ENCODE measurements at places on chromosomes 3 and 15.
A peak's percentile ranks its signal among the peaks of the same experiment; 100 is the strongest.

DNA sequence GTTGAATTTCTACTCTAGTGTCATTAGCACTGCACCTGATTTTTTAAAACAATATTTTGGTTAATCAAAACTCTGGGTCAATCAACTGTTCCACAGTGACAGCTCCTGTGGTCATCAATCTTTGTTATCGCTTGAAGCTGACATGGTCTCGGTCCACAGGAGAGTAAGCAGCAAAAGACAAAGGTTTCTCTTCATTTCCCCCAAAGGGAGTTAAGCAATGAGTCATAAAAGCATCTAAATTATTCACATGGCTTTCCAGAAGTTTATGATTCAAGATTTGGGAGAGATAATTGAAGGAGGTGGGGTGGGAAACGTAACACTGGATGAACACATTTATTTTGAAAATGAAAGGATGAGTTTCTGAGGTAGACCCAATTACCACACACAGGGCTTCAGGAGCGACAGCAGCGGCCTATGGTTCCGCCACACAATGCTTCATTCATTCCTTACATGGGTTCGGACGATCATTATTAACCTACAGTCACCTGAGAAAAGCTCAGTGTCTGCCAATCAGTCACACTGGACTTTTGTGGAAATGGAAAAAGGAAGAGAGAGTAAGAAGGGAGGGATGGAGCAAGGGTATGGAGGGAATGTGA lies 505.1 kb downstream of the FHIT start:
- no peaks in the 10 kb centered on the region for H3K4me1 ChIP-seq
- no peak overlapping the region for H3K4me3 ChIP-seq
- H3K36me3 ChIP-seq, result no peaks in the 10 kb centered on the region
- no peaks in the 10 kb centered on the region for H3K27me3 ChIP-seq
- DNase-seq, result no peak

- H3K36me3 ChIP-seq, result no peaks in the 10 kb centered on the region
- H3K4me1 ChIP-seq, result peaks cover 9% of the 10 kb centered on the region
- no peaks in the 10 kb centered on the region for H3K27me3 ChIP-seq
- no peak overlapping the region for H3K27ac ChIP-seq
- no peak for DNase-seq
Observed at GRCh38 chr15:33200444-33200843, 5.9 kb upstream of the FMN1 start.

DNA sequence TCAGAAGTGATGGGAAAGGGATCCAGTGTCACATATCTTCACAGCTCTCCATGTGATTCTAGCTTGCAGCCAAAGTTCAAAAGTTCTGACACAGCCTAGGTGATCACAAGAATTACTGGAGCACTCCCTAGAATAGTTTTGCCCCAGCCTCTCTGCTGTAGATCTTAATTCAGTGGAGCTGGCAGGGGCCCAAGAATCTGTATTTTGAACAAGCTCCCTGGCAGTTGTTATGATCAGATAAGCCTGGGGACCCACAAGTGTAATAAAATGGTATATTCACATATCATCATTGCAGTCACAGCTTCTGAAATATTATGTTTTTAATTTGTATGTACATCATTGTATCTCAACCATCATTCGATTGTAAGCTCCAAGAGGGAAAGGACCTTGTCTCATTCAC lies 62.3 kb downstream of the NOX5 start:
- H3K27ac ChIP-seq, result no peak overlapping the region
- H3K27me3 ChIP-seq, result peaks cover 31% of the 10 kb centered on the region
- peaks cover 19% of the 10 kb centered on the region for H3K4me1 ChIP-seq

DNA sequence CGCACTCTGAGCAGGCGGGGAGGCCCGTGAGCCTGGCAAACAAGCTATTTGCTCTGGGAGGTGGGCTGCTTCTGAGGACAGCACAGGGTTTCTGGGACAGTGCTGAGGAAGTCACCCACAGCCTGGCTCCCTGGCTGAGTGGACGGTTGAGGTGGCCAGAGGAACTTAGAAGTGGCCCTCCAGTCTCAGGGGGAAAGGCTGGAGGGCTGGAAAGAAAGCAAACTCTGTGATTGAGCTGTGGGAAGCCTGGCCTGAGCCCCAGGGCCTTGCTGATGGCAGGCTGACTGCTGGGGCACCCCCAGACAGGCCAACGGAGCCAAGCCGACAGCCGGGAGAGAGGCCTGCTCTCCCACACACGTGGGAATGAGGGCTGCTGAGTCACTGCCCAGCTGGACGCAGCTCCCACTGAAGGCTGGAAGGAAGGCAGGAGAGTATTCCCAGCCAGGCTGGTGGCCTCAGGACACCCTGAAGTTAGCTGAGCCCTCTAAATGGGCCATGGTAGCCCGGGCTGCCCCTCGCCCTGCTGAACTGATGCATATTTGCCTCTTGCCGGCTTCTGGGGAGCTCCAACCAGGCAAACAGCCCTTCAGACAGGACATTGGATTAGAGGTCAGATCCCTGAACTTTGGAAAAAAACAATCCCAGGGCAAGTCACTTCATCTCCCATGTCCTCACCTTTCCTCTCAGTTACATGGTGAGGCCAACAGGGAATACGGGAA lies 98.0 kb upstream of the TLE3 start:
- H3K36me3 ChIP-seq, result peaks cover 6% of the 10 kb centered on the region
- no peak for DNase-seq
- H3K4me3 ChIP-seq, result no peak overlapping the region
- no peak overlapping the region for H3K27ac ChIP-seq
- peaks cover 46% of the 10 kb centered on the region for H3K27me3 ChIP-seq

DNA sequence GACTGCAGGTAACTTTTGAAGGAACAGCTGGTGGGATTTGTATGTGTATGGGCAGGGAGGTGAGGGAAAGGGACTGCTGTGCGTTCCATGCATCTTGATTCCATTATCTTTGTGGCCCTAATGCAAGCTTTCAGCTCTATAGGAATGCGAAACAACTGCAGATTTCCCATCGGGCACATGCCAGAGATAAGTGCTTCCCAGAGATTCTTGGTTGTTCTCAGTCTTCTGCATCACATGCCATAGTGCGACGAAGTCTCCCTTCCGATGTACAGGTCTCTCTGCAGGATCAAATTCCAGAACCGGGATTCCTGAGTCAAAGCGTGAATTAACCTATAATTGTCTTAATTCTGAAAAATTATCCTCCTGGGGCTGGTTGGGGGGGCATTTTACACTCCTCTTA lies 72.6 kb upstream of the NSMCE3 start:
- no peaks in the 10 kb centered on the region for H3K4me1 ChIP-seq
- no peaks in the 10 kb centered on the region for H3K27me3 ChIP-seq
- no peak for DNase-seq

DNA sequence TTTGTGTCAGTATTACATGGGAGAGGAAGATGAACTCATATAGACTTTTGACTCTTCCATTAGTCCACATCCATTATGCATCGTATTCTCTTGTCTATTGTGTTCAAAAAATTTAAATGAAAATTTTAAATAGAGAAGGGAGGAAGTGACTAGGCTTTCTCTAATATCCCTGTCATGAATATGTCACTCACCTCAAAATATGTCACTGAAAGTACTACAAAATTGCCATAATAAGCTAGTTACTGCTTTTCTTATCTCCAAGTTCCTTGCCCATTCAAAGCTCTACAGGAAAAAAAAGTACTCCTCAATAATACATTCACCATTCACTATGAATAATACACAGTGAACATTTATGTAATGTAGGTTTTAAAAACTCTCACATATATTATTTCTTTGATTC lies 22.3 kb upstream of the GHSR start:
- H3K27me3 ChIP-seq, result no peaks in the 10 kb centered on the region
- no peak overlapping the region for H3K4me3 ChIP-seq
- peaks cover 29% of the 10 kb centered on the region for H3K4me1 ChIP-seq
- no peak overlapping the region for H3K27ac ChIP-seq

GRCh38 chr3:45021524-45022297 lies 4.4 kb upstream of the CLEC3B start:
- peaks cover 13% of the 10 kb centered on the region for H3K27me3 ChIP-seq
- H3K4me3 ChIP-seq, result no peak overlapping the region
- DNase-seq, result no peak
- H3K4me1 ChIP-seq, result peaks cover 13% of the 10 kb centered on the region
- H3K36me3 ChIP-seq, result peaks cover 7% of the 10 kb centered on the region

DNA sequence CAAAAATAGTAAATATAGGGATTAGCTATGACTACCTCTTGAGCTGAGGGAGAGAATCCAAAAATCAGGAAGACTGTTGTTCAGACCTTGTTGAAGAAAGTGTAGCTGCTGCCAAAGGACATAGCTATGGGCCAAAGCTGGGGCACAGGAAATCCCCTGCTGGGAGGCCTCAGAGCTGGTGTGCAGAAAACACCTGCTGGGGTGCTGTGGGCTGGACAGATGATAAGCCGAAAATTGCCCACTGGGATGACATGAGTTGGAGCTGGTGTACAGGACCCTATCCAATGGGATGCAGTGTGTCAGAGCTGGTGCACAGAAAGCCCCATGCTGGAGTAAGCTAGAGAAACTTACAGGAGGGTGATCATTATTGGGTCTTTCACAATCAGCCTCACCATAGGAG lies 121.9 kb downstream of the NEO1 start:
- no peaks in the 10 kb centered on the region for H3K36me3 ChIP-seq
- H3K4me1 ChIP-seq, result no peaks in the 10 kb centered on the region
- H3K27ac ChIP-seq, result no peak overlapping the region
- no peaks in the 10 kb centered on the region for H3K27me3 ChIP-seq
- H3K4me3 ChIP-seq, result no peak overlapping the region

- H3K27me3 ChIP-seq, result no peaks in the 10 kb centered on the region
- no peak overlapping the region for H3K4me3 ChIP-seq
- no peaks in the 10 kb centered on the region for H3K36me3 ChIP-seq
- H3K27ac ChIP-seq, result no peak overlapping the region
- DNase-seq, result no peak
Observed at GRCh38 chr3:88364926-88365325, 215.2 kb downstream of the C3orf38 start.

- no peak for DNase-seq
- H3K27ac ChIP-seq, result peak overlapping the region; percentile 64
- H3K4me1 ChIP-seq, result peaks cover 60% of the 10 kb centered on the region
- no peaks in the 10 kb centered on the region for H3K27me3 ChIP-seq
- H3K4me3 ChIP-seq, result no peak overlapping the region
- peaks cover 65% of the 10 kb centered on the region for H3K36me3 ChIP-seq
Observed at GRCh38 chr3:10198226-10198625, 33.5 kb downstream of the IRAK2 start.

- no peaks in the 10 kb centered on the region for H3K4me1 ChIP-seq
- H3K4me3 ChIP-seq, result no peak overlapping the region
- H3K27me3 ChIP-seq, result peaks cover 47% of the 10 kb centered on the region
- no peak overlapping the region for H3K27ac ChIP-seq
Observed at GRCh38 chr3:168239287-168239686, 143.6 kb upstream of the GOLIM4 start.
